Activated T-helper 2 cell treated with anti-CD3 and anti-CD28 coated beads, Interferon-gamma antibody, Interleukin-2, Interleukin-4, amounts not matched to agents 10 μg/mL and 5 μg/mL and 100 μg/mL, durations not matched to agents 14 hours and 24 hours and 36 hours (primary cell): ENCODE measurements at places on chromosomes 5 and 9. TPM values are rescaled to one million over a fixed set of nuclear protein-coding genes. Genes with fewer than 3 reads are reported as not detected.

DNA sequence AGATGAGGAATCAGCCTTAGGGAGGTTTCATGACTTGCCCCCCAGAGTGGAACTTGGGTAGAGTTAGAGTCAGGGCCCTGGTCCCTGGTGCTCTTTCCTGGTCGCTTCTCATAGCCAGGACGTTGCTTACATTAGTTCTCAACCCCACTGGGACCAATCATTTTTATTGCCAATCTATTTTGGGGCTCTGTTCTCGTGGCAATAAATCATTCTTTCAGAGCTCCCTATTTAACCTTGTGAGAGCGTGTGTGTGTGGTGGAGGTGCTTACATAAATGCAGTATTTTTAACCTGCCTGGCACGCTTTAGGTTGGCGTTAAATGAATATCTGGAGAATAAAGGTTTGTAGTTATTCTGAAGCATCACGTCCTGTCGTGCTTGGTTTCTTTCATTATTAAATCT is 4.1 kb downstream of the TRIO start:
- no peaks in the 10 kb centered on the region for H3K36me3 ChIP-seq
- no peak overlapping the region for H3K4me3 ChIP-seq
- no peak for DNase-seq
- H3K4me1 ChIP-seq = peaks cover 10% of the 10 kb centered on the region
- H3K27me3 ChIP-seq = peaks cover 50% of the 10 kb centered on the region

The FOXD4L3 gene
- not detected in 2 replicates for total RNA-seq

DNA sequence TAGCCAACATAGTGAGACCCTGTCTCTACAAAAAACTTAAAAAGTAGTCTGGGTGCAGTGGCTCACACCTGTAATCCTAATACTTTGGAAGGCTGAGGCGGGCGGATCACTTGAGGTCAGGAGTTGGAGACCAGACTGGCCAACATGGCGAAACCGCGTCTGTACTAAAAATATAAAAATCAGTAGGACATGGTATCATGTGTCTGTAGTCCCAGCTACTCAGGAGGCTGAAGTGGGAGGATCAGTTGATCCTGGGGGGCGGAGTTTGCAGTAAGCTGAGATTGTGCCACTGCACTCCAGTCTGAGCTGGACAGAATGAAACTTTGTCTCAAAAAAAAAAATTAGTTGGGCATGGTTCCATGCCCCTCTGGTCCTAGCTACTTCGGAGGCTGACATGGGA is 57.9 kb upstream of the MIER3 start:
- H3K4me1 ChIP-seq = no peaks in the 10 kb centered on the region
- no peak overlapping the region for H3K4me3 ChIP-seq
- H3K36me3 ChIP-seq = no peaks in the 10 kb centered on the region
- no peak overlapping the region for H3K27ac ChIP-seq
- peaks cover 9% of the 10 kb centered on the region for H3K27me3 ChIP-seq
- DNase-seq = no peak

DNA sequence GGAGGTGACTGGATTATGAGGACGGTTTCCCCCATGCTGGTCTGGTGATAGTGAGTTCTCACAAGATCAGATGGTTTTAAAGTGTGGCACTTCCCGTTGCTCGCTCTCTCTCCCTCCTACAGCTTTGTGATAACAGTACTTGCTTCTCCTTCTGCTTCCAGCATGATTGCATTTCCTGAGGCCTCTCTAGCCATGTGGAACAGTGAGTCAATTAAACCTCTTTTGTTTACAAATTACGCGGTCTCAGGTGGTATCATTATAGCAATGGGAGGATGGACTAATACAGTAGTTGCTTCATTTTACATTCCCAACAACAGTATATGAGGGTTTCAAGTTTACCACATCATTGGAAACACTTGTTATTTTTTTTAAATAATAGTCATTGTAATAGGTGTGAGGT is 937.3 kb upstream of the ARRDC3 start:
- no peak overlapping the region for H3K4me3 ChIP-seq
- no peaks in the 10 kb centered on the region for H3K36me3 ChIP-seq
- no peak for DNase-seq
- H3K27ac ChIP-seq = no peak overlapping the region
- H3K27me3 ChIP-seq = no peaks in the 10 kb centered on the region

The SRD5A1 gene
- 15.3 and 16.0 TPM in 2 replicates for total RNA-seq

The STING1 gene
- 167 and 169 TPM in 2 replicates for total RNA-seq

GRCh38 chr5:80198399-80198798 is 57.4 kb downstream of the SERINC5 start:
- peaks cover 52% of the 10 kb centered on the region for H3K36me3 ChIP-seq
- no peak overlapping the region for H3K27ac ChIP-seq
- peaks cover 44% of the 10 kb centered on the region for H3K4me1 ChIP-seq
- no peak for DNase-seq
- no peaks in the 10 kb centered on the region for H3K27me3 ChIP-seq

DNA sequence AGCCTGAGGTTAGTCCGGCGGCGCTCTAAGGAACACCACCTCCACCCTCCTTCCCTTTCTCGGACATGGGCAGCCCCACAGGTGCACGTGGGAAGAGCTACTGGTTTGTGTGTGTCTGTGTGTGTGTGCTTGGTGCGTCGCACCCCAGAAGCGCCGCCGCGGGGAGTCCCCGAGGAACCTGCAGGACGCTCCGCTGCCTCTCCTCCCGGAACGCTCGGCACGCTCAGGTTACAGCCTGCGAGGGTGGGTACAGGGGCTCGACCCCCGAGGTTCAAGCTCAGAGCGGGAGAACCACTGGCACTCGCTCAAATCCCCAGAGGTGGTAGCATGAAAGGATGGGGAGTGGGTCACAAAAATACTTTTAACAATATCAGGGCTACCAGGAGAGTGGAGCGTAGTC is 2.0 kb downstream of the ASTN2 start:
- H3K4me1 ChIP-seq = no peaks in the 10 kb centered on the region
- no peak overlapping the region for H3K27ac ChIP-seq
- no peak for DNase-seq
- peaks cover 2% of the 10 kb centered on the region for H3K36me3 ChIP-seq
- peaks cover 34% of the 10 kb centered on the region for H3K27me3 ChIP-seq

GRCh38 chr5:163631856-163632255 is 126.4 kb downstream of the MAT2B start:
- no peaks in the 10 kb centered on the region for H3K27me3 ChIP-seq
- no peak overlapping the region for H3K27ac ChIP-seq
- H3K36me3 ChIP-seq = no peaks in the 10 kb centered on the region
- H3K4me3 ChIP-seq = no peak overlapping the region

GRCh38 chr5:111737716-111738115 is 19.3 kb downstream of the NREP start:
- no peak overlapping the region for H3K27ac ChIP-seq
- no peak overlapping the region for H3K4me3 ChIP-seq
- H3K4me1 ChIP-seq = peaks cover 57% of the 10 kb centered on the region
- H3K36me3 ChIP-seq = peaks cover 25% of the 10 kb centered on the region
- no peaks in the 10 kb centered on the region for H3K27me3 ChIP-seq

The PCA3 gene
- total RNA-seq = not detected in 2 replicates

GRCh38 chr5:134851307-134851923 is 5.6 kb downstream of the C5orf24 start:
- peaks cover 65% of the 10 kb centered on the region for H3K36me3 ChIP-seq
- DNase-seq = no peak
- H3K4me1 ChIP-seq = peaks cover 25% of the 10 kb centered on the region

The SLCO6A1 gene
- total RNA-seq = not detected in 2 replicates

- no peaks in the 10 kb centered on the region for H3K27me3 ChIP-seq
- no peak for DNase-seq
- H3K27ac ChIP-seq = no peak overlapping the region
These were observed 7.7 kb downstream of the FBXO38 start for GRCh38 chr5:148391422-148391821.
